ENCODE measurements at places on chromosomes 4 and X.

GRCh38 chrX:119482481-119483480, 14.5 kb downstream of the SLC25A5 start:
- DNase-seq: peak; percentile 83

GRCh38 chr4:97786306-97786920, 356.9 kb downstream of the STPG2 start:
- no peak for DNase-seq

DNA sequence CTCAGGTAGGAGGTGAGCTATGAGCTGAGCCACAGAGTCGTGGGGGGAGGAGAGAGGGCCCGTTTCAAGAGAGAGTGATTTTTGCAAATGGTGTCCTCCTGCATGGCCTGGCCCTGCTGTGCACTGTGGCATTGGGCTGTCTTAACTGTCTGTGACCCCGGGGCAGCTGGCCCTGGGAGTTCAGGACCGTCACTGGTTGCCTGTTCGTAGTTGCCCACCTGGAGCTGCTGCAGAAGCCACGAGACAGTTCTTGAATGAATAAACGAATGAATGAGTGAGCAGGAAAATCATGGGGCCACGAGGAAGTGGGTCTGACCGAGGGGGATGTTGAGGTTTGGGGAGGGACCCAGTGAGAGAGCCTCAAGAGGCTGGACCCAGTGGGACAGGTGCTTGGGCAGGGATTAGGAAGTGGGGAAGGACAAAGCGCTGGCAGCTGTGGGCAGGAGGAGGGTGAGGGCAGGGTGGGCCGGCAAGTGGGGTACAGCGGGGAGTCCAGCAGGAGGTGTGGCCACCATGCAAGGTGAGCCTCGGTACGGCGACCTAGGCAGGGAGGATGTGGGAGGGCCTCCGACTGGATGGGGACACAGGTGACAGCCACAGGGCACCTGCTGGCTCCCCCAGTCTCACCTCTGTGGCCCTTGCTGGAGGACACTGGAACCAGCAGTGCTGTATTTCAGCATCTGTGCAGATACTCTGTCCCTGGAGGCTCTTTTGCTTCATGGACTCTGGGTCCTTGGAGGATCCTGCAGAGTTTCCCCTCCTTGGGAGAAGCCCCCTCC, 10.2 kb downstream of the RGS12 start:
- DNase-seq: peak; percentile 65

GRCh38 chr4:139208404-139208945, 31.5 kb upstream of the ELF2 start:
- DNase-seq: no peak

DNA sequence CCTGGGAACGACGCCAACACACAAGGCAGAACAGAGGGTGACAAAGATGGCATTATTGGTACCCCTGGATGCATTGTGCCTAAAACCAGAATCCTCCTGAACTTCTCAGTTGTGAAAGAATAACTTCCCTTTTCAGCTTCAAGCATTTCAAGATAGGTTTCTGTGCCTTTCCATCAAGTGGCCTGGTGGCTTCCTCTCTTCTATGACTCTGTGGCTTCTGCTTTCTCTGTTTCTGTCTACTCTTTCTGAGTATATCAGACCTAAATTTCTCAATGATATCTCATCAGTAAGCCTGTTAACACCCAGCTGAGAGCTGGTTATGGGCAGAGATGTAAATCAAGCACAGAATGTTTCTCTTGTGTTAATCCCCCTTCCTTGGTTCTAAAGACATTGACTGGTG, 21.4 kb upstream of the FAM9B start:
- DNase-seq: no peak

DNA sequence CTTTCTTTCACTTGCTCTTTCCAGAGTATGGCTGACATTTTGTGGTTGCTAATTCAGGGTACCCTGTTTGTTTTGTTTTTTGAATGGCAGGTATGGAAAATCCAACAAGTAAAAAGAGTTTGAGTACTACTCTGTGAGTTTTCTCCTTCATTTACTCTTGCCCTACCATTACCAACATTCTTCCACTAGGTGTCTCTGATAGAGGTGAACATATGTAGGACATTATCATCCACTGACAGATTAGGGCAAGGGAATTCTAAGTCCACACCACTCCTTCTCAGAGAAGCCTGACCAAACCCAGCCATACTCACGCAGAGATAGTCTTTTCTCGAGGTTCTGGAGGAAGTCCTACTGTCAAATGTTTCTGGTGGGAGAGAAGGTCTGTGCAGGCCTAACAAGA, 36.7 kb upstream of the HDAC8 start:
- no peak for DNase-seq

DNA sequence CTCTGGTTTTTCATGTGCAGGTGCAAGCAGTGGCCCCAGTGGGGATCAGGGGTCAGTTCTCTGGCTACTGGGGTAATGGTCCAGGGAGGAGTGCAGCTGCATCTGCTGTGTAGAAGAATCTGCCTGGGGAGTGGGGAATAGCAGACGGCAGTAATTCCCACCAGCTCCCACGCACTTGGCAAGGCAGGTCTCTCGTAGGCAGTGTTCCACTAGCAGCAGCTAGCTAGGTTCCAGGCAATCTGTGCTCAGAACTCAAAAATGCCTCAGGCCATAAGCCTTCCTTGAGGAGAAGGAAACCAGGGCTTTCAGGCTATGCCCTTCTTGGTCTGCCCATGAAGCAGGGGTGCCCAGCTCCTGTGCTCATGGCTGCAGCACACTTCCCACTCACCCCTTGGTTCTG, 38.8 kb downstream of the DCLK2 start:
- no peak for DNase-seq

- DNase-seq: no peak
Measured at GRCh38 chr4:16126714-16127113, 42.9 kb upstream of the PROM1 start.

- peak; percentile 39 for DNase-seq
Measured at GRCh38 chr4:143581331-143581946, 67.9 kb downstream of the SMARCA5 start.

GRCh38 chr4:119038116-119038841, 97.4 kb upstream of the MYOZ2 start:
- DNase-seq: no peak

- DNase-seq: no peak
Measured at GRCh38 chr4:150962245-150962644, 52.8 kb downstream of the LRBA start.

- DNase-seq: no peak
Measured at GRCh38 chr4:180542445-180543100, 1700.6 kb upstream of the TENM3 start.

DNA sequence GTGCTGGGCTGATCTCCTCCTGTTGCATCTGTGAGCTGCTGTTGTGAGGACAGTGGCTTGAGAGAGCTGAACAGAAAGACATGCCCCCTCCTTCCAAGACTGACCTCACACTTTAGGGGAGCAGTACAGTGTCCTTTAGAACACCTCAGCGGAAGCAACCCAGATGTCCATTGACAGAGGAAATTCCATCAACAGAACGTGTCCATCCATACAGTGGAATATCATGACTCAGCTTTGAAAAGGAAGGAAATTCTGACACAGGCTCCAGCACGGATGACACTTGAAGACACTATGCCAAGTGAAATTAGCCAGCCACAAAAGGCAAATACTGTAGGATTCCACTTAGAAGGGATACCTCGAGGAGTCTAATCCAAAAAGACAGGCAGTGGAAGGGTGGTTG, 103.5 kb downstream of the GPR143 start:
- no peak for DNase-seq

DNA sequence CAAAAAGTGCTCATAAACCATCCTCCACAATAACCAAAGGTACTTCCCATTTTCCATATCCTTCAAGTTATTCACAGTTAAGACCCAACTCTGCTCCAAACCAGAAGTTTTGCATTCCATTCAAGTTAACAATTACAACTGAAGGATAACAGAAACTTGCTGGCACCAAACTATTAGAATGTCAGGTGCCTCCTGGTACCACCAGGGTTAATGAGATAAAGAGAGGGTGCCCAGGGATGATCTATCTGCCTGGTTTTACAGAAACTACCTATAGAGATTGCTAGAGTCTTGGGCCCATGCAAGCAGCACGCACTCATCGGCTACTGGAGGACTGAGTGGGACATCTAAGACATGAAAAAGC, 114.6 kb downstream of the RBM47 start:
- DNase-seq: no peak

GRCh38 chr4:132513491-132513890, 635.6 kb upstream of the PCDH10 start:
- DNase-seq: no peak

- peak; percentile 87 for DNase-seq
Measured at GRCh38 chr4:577499-578450, 1.7 kb upstream of the TMEM271 start.

- DNase-seq: no peak
Measured at GRCh38 chr4:42078184-42078801, 74.2 kb downstream of the BEND4 start.

DNA sequence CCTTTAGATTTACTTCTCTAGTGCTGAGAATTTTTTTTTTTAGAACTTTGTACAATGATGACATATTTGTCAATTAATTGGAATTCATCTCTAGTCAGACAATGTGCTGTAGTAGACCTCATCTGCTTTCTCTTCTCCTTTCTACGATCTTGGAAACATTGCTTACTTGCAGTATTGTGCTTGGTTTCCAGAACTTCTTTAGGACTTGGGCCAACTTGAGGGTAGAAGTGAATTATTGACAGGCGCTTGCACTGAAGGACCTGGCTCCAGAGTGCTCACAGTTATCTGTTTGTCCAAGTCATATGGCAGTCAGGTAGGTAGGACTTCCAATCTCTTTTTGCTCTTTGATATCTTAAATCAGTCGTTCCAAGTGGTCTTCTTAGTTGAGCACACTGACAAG, 39.6 kb downstream of the FNIP2 start:
- no peak for DNase-seq

DNA sequence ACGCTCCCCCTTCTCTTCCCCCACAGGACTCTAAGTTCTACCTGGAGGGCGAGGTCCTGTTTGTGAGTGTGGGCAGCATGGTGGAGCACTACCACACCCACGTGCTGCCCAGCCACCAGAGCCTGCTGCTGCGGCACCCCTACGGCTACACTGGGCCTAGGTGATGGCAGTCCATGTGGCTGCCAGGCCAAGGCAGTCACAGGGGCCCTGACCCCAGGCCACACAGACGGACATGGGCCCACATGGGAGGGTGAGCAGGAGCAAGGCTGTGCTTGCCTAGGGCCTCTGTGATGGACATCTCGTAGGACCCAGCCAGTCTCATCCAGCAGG, 10.0 kb upstream of the ADD1 start:
- no peak for DNase-seq

DNA sequence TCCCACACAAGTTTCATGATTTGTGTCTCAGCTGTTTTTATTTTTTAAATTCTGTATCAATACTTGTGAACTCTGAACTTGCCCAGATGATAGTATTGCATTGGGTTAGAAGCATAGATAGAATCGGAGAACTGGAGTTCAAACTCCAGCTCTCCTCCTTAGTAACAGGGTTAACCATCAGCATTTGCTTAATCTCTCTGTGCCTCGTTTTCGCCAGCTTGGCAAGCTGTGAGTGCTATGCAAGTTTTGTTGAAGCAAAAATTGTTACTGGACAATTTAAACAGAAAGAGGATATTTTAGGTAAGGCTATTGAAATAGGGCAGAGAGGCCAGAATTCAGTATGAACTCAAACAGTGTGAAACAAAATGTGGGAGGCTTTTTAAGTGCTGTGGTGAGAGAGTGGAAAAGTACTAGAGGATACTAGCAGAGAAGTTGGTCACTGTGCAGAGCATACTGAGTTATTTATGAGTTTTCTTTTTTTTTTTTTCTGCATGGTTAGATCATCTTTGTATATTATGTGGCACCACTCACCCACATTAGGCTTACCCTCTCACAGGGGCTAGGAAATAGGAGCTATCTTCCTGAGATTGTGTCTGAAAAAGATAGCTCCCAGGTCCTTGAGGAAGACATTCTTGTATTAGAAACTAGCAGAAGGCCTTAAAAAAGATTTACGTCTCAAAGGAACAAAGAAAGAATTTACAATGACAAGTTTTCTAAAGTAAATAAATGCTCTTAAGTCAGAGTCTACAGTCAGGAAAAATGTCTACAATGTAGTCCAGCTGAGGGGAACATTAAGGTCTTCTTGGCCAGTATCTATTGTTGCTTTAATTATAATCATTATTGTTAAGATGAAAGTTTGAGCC, 1126.6 kb downstream of the FAT4 start:
- no peak for DNase-seq

- DNase-seq: no peak
Measured at GRCh38 chr4:121535351-121535750, 154.5 kb upstream of the QRFPR start.

- DNase-seq: peak; percentile 95
Measured at GRCh38 chrX:47623540-47624027, 3.9 kb upstream of the SYN1 start.

GRCh38 chrX:71301195-71301924, at the start of gene ITGB1BP2:
Gene ITGB1BP2, plus strand, starts transcription at chrX:71301750. Its CDS starts 57 bp downstream, at chrX:71301807.
- DNase-seq: no peak

DNA sequence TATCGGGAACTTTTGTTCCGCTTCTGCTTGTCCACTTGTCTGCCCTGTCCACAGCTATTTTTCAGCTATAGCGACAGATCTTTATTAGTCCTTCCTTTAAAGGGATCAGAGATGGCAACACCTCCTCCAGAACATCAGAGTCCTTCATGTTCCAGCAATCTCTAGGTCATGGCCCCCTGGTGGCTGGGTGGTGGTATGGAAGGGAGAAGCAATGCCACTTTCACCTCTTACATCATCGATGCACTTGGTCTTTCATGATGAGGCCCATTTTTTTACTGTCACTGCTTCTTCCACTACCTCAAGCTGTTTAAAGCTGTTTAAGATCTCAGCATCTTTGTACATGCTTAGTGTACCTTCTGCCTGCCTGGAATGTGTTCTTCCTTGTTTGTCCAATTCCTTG, 106.7 kb downstream of the ARHGAP6 start:
- DNase-seq: peak; percentile 40

GRCh38 chr4:6929812-6930464, 20.3 kb downstream of the TBC1D14 start:
- DNase-seq: no peak

DNA sequence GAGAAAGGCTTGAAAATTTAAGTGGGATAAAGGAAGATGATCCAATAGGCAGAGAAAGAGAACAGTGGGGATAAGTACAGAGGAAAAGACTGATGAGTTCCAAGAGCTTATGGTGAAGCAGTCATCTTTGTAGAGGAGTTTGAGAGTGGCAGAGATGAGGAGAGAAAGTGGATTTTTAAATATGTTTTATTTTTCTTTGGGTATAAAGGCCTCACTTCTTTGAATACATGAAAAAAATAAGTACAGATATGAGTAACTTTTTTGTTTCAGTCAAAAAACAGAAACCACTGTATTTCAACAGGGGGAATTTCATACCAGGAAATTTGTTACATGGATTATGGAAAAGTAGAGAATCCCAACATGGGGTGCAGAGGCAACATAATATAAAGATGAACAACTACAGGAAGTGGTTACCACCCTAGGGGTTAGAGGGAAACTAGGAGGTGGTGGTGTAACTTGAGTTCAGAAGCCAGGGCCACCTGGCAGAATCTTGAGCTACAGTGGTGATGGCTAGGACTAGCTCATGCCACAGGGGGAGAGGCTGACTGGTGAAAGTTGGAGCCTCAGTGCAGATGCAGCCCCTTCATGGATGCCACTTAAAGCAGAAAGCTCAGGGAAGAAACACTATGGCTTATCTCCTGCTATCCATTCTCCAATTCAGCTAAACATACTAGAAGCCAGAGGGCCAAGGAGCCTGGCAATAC, 3.4 kb upstream of the CYBB start:
- DNase-seq: no peak

- DNase-seq: no peak
Measured at GRCh38 chrX:16825264-16826035, 39.2 kb downstream of the TXLNG start.

All from H7 (cell line).